ENCODE measurements at places on chromosomes 6 and 20. TPM values are rescaled to one million over a fixed set of nuclear protein-coding genes. Genes with fewer than 3 reads are reported as not detected.

DNA sequence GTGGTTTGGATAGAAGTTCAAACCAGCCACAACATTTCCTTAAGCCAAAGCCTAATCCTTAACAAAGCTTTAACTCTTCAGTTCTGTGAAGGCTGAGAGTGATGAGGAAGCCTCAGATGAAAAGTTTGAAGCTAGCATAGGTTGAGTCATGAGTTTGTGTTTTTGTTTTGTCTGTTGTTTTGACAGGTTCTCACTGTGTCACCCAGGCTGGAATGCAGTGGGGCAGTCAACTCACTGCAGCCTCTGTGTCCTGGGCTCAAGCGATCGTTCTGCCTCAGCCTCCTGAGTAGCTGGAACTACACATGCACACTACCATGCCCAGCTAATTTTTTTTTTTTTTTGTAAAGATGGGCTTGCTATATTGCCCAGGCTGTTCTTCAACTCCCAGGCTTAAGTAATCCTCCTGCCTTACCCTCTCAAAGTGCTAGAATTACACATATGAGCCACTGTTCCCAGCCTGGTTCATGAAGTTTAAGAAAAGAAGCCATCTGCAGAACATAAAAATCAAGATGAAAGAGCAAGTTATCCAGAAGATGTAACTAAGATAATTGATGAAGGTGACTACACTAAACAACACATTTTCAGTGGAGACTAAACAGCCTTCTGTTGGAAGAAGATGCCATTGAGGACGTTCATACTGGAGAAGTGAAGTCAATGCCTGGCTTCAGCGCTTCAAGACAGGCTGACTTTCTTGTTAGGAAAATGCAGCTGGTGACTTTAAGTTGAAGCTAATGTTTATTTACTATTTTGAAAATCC is 96.2 kb downstream of the SMAP1 start:
- DNase-seq, result no peak

DNA sequence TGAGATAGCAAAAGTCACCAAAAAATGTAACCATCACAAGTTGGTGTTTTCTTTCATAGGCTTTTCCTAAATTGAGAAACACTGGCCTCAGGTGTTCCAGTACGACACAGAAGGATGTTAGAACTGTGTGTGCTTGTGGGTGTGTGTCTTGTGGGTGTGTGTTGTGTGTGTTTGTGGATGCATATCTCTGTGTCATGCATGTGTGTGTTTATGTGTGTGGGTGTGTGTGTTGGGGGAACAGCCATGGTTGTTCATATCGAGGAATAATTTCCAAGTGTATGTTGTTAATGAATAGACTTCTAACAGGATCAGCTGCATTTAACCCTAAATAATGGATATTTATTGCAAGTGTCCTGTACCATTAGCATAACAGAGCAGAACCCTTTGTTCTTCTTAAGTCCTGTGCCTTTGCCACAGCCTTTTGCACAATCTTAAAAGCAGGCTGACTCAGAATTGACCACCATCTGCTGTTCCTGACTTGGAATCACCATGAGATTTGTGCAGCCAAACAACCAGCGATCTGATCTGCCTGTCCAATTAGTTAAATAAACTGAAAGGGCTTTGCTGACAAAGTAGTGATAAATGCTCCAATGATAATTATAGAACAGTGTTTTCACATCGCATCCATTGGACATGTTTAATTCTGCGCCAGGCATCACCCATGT is 7.6 kb downstream of the CD93 start:
- no peak for DNase-seq

GRCh38 chr20:3935295-3935955 is 46.2 kb downstream of the PANK2 start:
- DNase-seq, result no peak

DNA sequence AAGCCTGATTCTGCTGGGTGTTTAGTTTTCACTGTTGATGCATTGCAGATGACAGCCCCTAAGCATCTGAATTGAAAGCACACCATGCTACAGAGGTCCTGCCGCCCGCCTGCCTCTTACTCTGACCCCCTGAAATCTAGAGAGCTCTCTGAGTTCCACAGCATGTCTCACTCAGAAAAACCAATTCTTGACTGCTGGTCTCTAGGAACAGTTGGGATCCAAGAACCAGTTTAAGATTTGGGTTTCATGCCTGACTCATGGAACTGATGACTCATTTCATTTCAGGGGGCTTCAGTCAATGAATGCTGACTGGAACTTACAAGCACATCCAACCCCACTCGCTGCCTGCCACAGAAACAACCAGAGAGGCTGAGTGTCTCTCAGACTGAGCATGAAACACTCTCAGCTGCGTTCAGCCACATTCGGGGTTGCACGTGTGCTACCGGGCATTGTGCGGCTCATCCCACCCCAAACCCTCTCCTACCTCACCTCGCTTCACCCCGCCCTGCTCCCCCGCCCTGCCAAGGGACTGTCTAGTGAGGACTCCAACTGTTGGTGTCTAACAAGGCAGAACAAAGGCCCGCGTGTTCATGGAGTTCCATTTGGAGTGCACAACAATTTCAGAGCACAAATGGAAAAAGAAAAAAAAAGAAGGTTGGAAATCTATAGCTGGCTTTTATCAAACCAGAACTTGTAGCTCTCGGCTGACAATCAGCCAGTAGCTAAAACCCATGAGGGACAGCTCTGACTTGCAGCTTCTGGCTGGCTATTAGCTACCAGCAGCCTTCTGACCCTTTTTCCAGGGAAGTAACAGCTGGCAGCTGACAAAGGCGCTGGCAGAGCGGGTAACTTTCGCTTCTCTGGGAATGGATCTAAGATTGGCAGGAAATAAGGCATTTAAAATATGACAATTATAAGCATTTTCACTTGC is 20.0 kb upstream of the TRAF3IP2 start:
- DNase-seq, result no peak

DNA sequence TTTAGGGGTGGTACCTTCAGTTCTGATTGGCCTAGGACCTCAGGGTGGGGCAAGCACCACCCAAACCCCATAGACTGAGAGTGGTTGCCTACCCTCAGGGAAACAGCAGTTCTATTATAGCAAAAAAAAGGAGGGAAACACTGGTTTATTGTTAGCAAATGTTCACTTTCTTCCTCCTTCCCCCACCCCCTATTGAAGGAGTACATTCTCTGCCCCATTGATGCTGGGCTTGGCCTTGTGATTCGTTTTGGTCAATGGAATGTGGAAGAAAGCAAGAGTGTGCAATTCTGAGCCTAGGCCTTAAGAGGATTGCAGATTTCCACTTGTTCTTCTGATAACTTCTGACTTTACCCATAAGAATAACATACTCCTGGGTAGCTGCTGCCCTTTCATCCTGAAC is 255.8 kb downstream of the NFATC2 start:
- no peak for DNase-seq

DNA sequence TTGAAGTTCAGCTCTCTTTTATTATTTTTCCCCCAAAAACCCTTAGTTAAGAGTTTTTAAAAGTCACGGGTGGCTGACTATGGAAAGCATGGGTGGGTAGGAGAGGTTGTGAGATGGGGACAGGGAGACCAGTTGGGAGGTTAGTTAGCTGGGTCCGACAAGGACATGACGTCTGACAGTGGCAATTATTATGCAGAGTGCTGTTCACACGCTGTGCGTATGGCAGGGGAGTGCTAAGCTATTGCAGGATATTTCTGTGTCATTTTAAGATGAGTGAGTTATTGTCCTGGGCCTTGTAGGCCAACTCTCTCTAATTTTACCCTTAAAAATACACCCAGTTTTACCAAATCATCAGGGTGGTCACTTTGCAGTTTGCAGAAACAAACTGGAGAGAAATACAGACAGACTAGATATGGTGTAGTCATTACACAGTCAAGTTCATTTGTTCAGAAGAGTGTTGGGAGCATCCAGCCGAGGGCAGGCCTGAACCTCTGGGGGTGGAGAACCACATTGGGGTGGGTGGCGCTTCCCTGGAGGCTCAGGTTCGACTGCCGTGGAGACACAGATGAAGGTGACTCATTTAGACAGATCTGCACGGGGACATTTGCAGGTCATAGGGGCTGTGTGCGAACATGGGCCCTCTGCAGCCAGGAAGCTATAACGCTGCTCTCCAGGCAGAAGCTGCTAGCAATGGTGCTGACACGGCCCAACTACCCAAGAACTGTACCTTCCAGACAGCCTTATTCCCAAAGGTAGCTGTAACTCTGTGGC is 307.6 kb downstream of the QKI start:
- DNase-seq, result no peak

DNA sequence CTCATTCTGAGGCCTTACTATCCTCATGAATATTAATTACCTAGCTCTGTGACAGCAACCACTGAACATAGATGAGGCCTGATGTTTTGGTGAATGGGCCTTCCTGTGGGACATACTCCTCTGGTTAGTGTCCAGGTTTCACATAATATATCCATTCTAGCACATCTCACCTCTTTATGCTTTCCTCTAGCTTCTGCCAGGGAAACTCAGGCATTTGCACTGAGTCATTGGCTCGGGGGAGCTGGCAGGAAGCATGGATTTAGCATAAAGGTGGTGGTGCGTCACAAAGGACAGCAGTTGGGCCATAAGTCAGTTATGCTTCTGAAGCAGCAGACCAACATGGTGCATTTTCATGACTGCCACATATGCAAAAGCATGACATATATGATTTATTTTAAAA is 37.5 kb upstream of the TMEM170B start:
- DNase-seq, result no peak

DNA sequence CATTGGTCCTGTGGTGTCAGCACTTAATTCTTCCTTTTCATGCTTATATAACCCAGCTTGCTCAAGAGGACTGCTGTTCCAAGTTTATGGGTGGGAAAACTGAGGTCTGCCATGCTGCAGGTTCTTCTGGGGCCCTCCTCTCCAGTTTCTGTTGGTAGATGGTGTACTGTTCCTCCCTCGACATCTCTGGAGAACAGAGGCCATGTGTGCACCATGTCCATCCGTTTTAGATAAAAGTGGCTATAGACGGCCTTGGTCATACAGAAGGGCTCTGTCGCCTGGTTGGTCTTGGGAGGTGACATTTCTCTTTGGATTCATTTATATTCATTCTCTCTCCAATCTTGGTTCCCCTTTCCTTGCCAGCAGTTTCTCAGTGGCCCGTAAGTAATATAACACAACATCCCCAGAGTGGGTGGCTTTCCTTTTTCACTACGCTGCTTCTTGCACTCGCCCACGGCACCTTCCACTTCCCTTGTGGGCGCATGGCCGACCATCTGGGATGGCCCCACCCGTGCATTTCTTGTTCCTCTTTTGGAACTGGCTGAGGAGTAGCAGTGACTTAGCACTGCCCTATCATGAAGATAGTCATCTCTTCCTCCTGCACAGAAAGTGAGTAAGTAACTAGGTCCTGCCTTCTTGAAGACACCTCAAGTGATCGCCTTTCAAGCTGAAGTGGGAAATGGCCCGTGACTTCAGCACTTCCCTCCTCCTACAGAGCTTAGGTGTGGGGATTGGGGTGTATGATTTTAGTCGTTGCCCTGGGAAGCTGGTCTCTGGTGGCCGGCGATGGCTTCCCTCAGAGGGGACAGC is 94.2 kb downstream of the RREB1 start:
- DNase-seq, result peak; percentile 82

- peak; percentile 82 for DNase-seq
These were observed 128.2 kb upstream of the PTPN1 start for GRCh38 chr20:50381771-50382593.

DNA sequence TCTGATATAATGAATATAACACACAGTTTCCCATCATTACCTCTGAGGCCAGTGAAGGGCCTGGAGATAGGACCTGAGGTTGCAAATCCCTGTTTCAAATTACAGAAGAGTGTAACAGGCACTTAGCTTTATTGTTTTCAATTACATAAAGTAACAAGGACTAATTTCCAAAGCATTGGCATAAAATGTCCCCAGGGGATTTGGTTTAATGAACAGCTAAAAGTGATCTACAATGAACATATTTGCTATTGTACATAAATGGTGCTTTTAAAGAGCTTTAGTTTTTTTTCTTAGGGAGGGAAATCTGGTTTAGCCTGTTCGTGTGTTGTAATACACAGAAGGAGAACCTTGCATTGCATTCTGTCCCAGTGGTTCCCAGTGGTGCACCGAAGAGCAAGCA is 54.4 kb downstream of the HMGN3 start:
- no peak for DNase-seq

DNA sequence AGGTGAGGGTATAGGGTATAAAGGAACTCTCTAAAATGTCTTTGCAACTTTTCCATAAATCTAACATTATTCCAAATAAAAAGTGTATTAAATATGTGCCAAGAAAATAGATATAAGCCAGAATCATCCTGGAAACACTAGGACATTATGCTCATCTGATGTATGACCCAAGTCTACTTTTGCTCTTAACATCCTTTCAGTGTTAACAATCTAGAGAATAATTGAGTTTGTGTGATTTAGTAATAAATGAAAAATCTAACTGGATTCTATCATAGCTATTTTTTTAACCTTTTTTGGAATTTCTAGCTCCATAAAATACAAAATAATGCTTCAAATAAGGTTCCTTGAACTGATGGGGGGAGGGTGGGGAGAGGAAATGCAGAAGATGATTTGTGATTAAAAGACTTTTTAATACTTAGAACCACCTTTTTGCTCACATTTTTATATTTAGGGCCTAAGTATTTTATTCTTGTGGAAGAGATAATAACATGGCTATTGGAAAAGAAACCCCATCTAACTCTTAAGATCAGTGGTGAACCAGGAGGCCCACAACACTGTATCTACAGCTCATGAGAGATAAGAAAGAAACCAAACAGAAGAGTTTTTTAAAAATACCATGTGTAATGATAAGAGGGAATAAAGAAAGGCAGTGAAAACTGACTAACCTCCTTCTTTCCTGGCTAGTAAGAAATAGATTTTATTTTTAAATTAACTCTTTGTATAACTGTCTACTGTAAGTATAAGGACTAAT is 68.5 kb downstream of the PDSS2 start:
- no peak for DNase-seq

DNA sequence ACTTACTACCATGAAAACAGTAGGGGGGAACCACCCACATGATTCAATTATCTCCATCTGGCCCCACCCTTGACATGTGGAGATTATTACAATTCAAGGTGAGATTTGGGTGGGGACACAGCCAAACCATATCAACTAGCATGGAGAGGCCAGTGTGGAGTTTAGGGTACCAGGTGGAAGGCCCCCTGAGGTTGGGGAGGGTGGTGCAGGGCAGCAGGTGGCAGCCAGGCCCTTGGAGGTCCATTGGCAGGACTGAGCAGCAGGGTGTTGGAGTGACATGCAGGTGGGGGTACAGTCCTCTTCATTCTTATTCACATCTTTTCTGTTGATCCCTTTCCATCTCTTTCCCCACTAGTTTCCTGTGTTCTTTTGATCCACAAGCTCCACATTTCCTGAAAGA is 42.9 kb downstream of the PHACTR3 start:
- DNase-seq, result no peak

GUCA1A gene
- not detected for total RNA-seq

IL17F gene
- total RNA-seq, result not detected

GLYATL3 gene
- total RNA-seq, result not detected

CASS4 gene
- 0.30 TPM for total RNA-seq

RBL1 gene
- 2.6 TPM for total RNA-seq

BPIFB1 gene
- not detected for total RNA-seq

Measured in cardiac septum (tissue), 1 donor.